T-cell (primary cell): ENCODE measurements at places on chromosomes 13 and 19.

DNA sequence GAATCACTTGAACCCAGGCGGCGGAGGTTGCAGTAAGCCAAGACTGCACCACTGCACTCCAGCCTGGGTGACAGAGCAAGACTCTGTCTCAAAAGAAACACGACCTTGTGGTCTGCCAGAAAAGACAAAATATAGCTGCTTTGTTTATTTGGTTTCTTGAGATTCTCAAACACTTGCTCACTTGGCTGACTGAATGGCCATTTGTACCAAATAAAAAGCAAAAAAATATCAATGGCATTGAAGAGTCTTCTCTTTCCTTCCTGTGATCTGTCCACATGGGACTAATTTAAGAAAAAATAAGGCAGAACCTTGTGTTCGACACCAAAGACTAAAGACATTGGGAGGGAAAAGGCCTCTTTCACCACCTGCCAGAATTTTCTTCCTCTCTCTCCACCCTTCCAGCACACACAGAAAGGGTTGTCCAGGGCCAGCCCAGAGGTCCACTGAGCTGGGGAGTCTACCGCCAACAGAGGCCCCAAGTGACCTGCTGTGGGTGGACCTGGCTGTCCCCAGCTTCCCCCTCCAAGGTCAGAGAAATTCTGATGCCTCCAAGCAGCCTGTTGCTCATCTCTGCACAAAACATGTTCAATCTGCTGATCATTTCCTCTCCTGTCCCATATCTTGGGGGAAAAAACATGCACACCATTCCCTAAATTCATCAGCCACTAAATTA lies 5.9 kb downstream of the BRME1 start:
- no peaks in the 10 kb centered on the region for H3K4me1 ChIP-seq
- H3K27me3 ChIP-seq: no peaks in the 10 kb centered on the region
- no peak overlapping the region for H3K4me3 ChIP-seq
- no peaks in the 10 kb centered on the region for H3K36me3 ChIP-seq
- no peak for DNase-seq

DNA sequence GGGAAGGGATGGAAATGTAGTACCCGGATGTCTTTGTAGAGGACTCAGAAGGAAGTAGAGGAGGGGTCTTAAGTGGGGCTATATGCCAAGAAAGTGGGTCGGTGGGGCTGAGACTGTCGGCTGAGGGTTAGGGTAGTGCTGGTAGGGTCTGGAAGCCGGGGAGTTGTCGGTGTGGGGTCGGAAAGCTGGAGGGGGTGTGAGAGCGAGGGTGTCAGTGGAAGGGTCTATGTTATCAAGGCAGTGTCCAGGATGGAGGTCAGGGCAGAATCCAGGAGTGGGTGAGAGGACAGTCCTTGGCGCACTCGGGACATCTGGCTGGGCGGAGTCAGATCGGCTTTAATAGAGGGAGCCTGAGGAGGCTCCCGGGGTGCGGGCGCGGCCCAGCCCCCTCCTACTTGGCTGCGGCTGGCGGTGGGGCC lies 1.7 kb downstream of the HSPB6 start:
- no peak for DNase-seq
- no peaks in the 10 kb centered on the region for H3K27me3 ChIP-seq
- peaks cover 20% of the 10 kb centered on the region for H3K4me1 ChIP-seq
- no peak overlapping the region for H3K27ac ChIP-seq

DNA sequence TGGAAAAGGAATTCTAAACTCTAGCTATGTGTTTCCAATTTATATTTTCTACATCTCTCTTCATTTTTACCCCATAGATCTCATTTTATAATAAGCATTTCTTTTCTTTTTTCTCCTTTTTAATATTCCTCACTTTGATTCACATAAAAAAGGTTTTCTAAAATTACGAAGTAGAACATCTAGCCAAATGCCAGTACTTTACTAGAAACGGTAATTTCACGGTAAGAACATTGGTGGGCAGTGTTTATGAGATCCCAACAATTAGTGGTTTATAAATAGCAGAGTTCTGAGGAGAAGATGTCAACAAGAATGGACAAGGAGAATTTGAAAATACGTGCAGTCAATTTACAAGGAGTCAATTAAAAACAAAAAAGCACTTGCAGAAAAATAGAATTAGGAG lies 94.8 kb downstream of the PCDH9 start:
- DNase-seq: no peak
- H3K36me3 ChIP-seq: no peaks in the 10 kb centered on the region
- no peak overlapping the region for H3K27ac ChIP-seq
- no peaks in the 10 kb centered on the region for H3K27me3 ChIP-seq
- no peaks in the 10 kb centered on the region for H3K4me1 ChIP-seq

GRCh38 chr13:36998624-36999041 lies 507 bp downstream of the ALG5 start:
- peak; percentile 7 for DNase-seq
- peak overlapping the region; percentile 79 for H3K27ac ChIP-seq
- no peaks in the 10 kb centered on the region for H3K36me3 ChIP-seq
- H3K4me1 ChIP-seq: peaks cover 10% of the 10 kb centered on the region
- H3K4me3 ChIP-seq: peak overlapping the region; percentile 98

GRCh38 chr19:41919948-41920712 lies 8.1 kb downstream of the ERFL start:
- no peak for DNase-seq
- H3K4me1 ChIP-seq: peaks cover 20% of the 10 kb centered on the region
- H3K36me3 ChIP-seq: no peaks in the 10 kb centered on the region
- no peak overlapping the region for H3K27ac ChIP-seq

GRCh38 chr13:110950356-110950755 lies 35.5 kb upstream of the ANKRD10 start:
- no peak overlapping the region for H3K4me3 ChIP-seq
- no peaks in the 10 kb centered on the region for H3K36me3 ChIP-seq
- no peak overlapping the region for H3K27ac ChIP-seq
- no peaks in the 10 kb centered on the region for H3K4me1 ChIP-seq

DNA sequence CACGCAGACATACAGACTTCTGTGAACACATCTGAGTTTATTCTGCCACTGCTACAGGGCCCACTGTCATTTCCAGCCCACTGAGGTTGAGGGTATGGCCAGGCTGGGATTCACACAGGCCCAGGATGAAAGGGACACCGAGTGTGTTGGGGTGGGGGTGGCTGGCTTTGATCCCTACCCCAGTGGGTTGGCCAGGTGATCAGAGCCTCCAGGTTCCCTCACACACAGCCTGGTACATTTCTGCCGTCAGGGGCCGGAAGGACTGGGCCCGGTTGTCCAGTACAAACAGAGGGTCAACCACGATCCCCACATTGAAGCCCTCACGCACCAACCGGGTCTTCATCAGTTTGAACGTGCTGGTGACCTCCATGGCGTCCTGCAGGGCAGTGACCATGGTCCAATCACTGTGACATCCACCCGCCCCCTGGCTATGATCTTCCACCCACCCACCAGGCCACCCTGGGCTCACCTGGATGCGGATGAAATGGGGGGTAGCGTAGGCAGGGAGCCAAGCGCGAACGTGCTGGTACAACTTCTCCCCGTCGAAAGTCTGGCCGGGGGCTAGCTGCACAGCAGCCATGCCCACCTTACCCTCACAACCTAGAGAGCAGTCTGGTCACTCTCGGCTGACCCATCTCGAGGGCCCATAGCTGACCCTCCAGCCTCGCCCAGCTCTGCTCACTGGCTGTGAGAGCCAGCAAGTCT lies 13.3 kb downstream of the SLC27A5 start:
- peaks cover 28% of the 10 kb centered on the region for H3K4me1 ChIP-seq
- no peaks in the 10 kb centered on the region for H3K36me3 ChIP-seq
- H3K4me3 ChIP-seq: peak overlapping the region; percentile 68
- no peaks in the 10 kb centered on the region for H3K27me3 ChIP-seq
- H3K27ac ChIP-seq: peak overlapping the region; percentile 82

- H3K4me1 ChIP-seq: peaks cover 60% of the 10 kb centered on the region
- H3K27ac ChIP-seq: no peak overlapping the region
- H3K4me3 ChIP-seq: no peak overlapping the region
Observed at GRCh38 chr19:16445238-16446107, 26.3 kb downstream of the EPS15L1 start.

DNA sequence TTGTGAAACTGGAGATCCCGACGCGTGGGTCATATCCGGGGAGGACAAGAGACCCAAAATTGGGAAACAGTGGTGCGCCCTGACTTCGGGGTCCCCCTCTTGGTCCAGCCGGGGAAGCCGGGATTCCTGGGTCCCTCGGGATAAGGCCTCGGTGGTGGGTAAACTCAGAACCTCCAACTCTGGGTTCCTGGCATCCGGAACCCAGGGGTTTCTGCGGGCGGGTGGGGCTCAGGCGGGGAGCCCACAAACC lies 688 bp downstream of the ZFP36 start:
- peaks cover 36% of the 10 kb centered on the region for H3K4me1 ChIP-seq
- peak overlapping the region; percentile 100 for H3K27ac ChIP-seq
- no peak for DNase-seq
- peak overlapping the region; percentile 97 for H3K4me3 ChIP-seq
- H3K36me3 ChIP-seq: peaks cover 5% of the 10 kb centered on the region

- H3K4me3 ChIP-seq: no peak overlapping the region
- no peak for DNase-seq
- no peak overlapping the region for H3K27ac ChIP-seq
Observed at GRCh38 chr13:40290758-40291157, 375.7 kb downstream of the FOXO1 start.

DNA sequence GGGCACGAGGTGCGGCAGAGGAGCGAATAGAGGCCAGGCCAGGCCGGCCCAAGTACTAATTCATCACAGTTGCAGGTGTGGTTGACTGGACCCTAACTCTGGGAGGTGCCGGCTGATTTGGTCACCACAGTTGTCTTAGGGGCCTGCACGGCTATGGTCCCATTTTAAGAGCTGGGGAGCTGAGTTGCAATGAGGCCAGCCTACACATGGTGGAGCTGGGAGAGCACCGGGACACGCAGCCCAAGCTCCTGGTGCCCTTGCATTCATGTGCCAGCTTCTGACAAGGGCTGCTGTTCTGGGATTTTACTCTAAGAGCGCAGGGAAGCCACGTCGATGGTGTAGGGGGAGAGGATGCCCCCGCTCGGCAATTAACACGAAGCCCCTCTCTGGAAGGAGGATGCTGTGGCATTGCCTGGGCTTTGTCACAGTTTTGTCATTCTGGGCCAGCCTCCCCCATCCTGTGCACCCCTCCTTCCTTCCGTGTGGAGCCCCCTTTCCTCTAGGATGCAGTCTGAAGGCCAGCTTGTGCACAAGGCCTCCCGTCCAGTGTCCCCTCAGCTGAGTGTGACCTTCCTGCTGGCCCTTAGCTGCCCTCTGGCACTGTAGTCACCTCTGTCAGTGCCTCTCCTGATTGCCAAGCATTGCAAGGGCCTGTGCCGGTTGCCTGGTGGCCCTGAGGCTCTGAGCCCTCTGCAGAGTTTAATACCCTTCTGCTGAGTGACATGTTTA lies 109.4 kb upstream of the C1QTNF9B start:
- H3K27me3 ChIP-seq: no peaks in the 10 kb centered on the region
- H3K4me3 ChIP-seq: no peak overlapping the region
- no peak for DNase-seq
- H3K4me1 ChIP-seq: no peaks in the 10 kb centered on the region

GRCh38 chr19:7333198-7334118 lies 15.3 kb upstream of the ARHGEF18 start:
- H3K27me3 ChIP-seq: no peaks in the 10 kb centered on the region
- no peak overlapping the region for H3K27ac ChIP-seq
- DNase-seq: no peak
- H3K36me3 ChIP-seq: no peaks in the 10 kb centered on the region
- H3K4me1 ChIP-seq: no peaks in the 10 kb centered on the region

- H3K4me3 ChIP-seq: peak overlapping the region; percentile 96
- H3K27ac ChIP-seq: peak overlapping the region; percentile 74
- peaks cover 40% of the 10 kb centered on the region for H3K36me3 ChIP-seq
- H3K27me3 ChIP-seq: no peaks in the 10 kb centered on the region
- H3K4me1 ChIP-seq: peaks cover 42% of the 10 kb centered on the region
Observed at GRCh38 chr19:2050349-2050990, 574 bp downstream of the MKNK2 start.

DNA sequence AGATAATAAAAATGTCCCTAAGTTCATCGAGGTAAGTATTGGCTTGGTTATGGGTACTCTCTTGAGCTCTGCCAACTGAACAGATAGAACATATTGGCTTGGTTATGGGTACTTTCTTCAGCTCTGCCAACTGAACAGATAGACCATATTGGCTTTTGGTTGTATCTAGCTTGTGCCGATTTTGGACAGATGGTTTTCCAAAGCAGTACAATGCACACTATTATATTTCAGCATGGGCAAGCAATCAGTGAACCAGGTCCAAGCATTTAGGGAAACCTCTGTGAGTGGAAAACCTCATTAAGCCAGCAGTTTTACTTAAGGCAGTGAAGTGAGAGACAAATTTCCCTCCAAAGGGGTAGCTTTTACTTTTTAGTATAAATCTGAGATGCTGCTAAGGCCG lies 1440.5 kb upstream of the SPRY2 start:
- no peak overlapping the region for H3K27ac ChIP-seq
- H3K4me3 ChIP-seq: no peak overlapping the region
- H3K4me1 ChIP-seq: no peaks in the 10 kb centered on the region
- no peak for DNase-seq
- H3K27me3 ChIP-seq: no peaks in the 10 kb centered on the region

- H3K36me3 ChIP-seq: peaks cover 8% of the 10 kb centered on the region
- H3K27me3 ChIP-seq: no peaks in the 10 kb centered on the region
- H3K27ac ChIP-seq: no peak overlapping the region
- H3K4me3 ChIP-seq: peak overlapping the region; percentile 77
Observed at GRCh38 chr19:3573858-3574637, 1.3 kb downstream of the HMG20B start.

GRCh38 chr13:28268800-28269223 lies 130.5 kb downstream of the PAN3 start:
- no peaks in the 10 kb centered on the region for H3K27me3 ChIP-seq
- H3K36me3 ChIP-seq: peaks cover 8% of the 10 kb centered on the region
- no peaks in the 10 kb centered on the region for H3K4me1 ChIP-seq
- DNase-seq: no peak
- no peak overlapping the region for H3K27ac ChIP-seq

DNA sequence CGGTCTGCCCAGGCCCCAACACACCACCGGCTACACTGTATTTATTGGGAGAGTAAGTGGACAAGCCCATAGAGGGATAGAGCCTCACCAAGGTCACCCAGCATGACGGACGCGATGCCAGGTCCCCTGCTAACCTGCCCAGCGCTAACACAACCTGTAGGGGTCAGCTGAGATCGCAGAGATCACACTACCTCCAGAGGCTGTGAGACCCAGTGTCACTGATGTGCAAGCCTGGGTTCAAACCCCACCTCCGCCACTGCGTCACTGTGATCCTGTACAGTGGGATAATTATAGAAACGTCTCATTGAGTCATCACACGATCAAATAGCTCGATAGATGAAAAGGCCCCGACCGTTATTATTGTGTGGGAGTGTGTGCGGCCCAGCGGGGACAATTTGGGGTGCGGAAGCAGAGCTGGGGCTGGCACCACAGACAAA lies 10.6 kb upstream of the TLE2 start:
- peaks cover 5% of the 10 kb centered on the region for H3K27me3 ChIP-seq
- no peaks in the 10 kb centered on the region for H3K36me3 ChIP-seq
- no peak overlapping the region for H3K4me3 ChIP-seq
- H3K4me1 ChIP-seq: peaks cover 12% of the 10 kb centered on the region
- DNase-seq: no peak

DNA sequence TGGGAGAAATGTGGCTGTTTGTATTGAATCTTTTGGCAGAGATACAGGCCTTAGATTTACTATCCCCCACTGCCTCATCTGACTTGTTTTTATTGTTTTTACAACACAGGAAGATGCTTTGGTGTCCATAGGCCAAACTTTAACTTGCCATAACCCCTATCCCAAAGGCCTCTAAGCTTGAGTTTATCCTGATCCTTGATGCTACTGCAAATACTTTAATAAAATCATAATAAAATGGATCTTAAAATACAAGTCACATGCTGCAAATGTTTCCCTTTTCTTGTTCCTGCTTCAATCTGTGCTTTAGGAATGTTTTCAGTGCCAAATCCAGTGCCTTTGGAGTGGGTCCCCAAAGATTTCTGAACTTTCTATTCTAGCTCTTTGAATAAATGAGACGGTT lies 770.6 kb downstream of the DACH1 start:
- no peak for DNase-seq
- no peak overlapping the region for H3K27ac ChIP-seq
- no peak overlapping the region for H3K4me3 ChIP-seq
- no peaks in the 10 kb centered on the region for H3K27me3 ChIP-seq
